ENCODE measurements at places on chromosomes 2 and 18.
A peak's percentile ranks its signal among the peaks of the same experiment; 100 is the strongest.

GRCh38 chr18:68542846-68543245 is 172.1 kb downstream of the TMX3 start:
- DNase-seq = no peak

GRCh38 chr18:28743115-28743514 is 566.2 kb upstream of the CDH2 start:
- no peak for DNase-seq

GRCh38 chr18:56593906-56594305 is 44.5 kb downstream of the TXNL1 start:
- peak; percentile 26 for DNase-seq

GRCh38 chr18:36188916-36189315 is 1.6 kb downstream of the MOCOS start:
- DNase-seq = no peak

- DNase-seq = no peak
These were observed 6.5 kb downstream of the SULT6B1 start for GRCh38 chr2:37181726-37182684.

GRCh38 chr2:234368861-234369261 is 128.0 kb downstream of the ARL4C start:
- DNase-seq = peak; percentile 85

- DNase-seq = peak; percentile 92
These were observed at the start of gene LNPK for GRCh38 chr2:176001916-176002687. TSS of gene LNPK (minus strand) at chr2:176002267. CDS start at chr2:175995584, 6,683 bp downstream.

DNA sequence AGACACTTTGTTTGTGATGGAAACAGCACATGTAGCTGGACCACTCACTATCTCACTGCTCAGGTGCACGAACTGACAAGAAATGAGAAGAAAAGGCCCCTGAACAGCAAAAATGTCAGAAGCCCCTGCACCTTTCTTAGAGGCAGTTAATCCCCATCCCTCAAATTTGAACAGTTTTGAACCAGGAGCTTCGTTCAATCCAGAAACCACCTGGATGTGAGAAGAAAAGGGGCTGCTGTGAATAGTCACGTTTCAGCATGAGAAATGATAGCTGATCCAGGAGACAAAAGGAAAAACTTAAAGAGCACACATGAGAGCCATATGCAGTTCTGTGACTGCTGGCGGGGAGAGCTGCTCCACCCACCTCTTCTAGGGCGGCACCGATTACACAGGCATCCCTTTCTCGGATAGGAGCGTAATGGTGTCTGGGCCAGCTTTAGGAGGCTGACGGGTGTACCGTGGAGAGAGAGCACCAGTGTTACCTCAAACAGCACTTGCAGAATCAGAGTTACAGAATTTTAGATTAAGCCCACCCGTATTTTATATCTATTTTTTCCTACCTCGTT is 117.0 kb upstream of the EML6 start:
- no peak for DNase-seq

- no peak for DNase-seq
These were observed 440.8 kb upstream of the SALL3 start for GRCh38 chr18:78538669-78539440.

- peak; percentile 20 for DNase-seq
These were observed 221.4 kb upstream of the FBXO11 start for GRCh38 chr2:48127612-48128191.

DNA sequence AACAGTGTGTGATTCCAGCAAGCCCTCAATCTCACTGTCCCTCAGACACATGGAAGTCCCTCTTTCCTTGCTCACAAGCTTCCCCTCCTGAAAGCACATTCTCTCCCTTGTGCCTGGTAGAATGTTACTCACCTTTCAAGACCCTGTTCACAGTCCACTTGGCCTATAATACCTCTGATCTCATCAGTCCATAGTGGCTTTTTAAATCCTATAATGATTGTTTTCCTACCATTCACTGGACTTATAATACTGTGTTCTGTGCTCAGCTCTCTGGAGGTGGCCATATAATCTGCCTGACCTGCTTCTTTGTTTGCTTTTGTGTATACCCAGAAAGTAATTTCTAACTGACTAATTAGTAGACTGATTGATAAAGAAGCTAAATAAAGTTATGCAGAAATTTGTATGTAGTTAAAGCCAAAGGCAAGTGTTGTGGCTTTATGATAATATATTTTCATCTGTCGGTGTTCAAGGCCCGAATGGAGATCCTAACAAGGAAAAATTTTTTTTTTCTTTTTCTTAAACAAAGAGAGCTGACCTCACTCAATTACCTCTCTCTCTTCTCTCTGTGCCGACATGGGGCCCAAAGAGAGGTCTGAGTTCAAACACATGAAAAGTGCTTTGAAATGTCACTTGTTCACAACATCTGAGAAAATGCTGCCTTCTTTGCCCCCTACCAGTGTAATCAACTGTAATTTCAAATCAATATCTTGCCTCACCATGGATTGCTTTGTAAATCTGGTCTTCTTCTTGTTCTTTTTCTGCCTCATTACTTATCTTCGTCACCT is 1033.0 kb upstream of the PIK3C3 start:
- no peak for DNase-seq

- no peak for DNase-seq
These were observed 294.6 kb upstream of the PARD3B start for GRCh38 chr2:204250692-204251091.

DNA sequence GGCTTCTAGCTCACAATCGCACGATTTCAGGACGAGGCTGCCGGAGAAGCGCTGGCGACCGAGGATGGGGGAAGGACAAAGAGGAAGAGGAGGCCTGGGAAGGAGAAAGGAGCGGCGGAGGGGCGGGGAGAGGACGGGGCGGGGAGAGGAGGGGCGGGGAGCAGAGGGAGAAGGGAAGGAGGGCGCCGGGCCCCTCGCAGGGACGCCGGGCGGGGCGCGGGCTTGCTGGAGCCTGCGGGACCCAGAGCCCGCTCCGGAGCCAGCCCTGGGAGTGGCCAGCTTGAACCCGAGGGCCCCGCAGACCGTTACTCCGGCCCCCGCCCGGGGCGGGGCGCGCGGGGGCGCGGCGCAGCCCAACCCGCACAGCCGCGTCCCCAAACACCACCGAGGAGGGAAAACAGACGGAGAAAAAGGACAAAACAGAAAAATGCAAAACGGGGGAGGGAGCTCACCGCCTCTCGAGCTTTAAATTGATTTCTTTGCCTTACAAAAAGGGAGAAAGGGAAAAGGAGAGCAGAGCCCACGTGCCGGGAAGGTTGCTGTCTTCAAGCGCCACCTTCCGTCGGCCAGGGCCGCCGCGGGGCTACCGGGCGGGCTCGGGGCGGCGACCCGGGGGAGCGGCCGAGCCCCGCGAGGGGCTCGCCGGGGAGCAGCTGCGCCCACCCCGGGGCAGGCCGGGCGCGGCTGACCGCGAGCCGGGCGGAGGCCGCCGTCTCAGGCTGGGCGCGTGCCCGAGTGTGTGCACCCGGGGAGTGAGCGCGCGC is 781 bp upstream of the SOX11 start:
- DNase-seq = no peak

DNA sequence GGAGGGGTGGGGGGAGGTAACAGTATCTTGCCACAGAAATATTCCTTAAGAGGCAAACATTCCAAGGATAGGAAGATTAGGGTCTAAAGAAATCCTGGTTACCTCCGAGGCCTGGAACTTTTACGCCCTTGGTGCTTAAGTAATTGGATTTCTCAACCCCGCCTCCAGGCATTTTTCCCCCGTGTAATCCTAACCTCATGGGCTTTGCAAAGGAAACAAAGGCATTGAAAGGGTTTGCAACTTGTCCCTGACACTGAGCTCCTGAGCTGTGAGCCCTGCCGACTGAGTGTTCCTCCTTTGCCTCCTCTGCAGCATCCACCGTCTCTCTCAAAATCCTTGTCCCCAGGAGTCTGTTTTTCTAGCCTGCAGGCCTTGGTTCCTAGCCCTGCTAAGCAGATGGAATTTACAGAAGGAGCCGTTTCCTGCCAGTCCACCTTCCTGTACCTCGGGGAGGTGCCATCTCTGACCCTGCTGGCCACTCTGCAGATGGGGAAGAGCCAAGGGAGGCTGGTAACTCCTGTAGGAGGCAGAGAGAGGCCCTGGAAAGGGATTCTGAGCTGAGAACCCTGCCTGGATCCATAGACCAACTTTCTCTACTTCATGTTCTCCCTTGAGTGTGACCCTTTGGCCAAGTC is 24.2 kb downstream of the TET3 start:
- DNase-seq = no peak

DNA sequence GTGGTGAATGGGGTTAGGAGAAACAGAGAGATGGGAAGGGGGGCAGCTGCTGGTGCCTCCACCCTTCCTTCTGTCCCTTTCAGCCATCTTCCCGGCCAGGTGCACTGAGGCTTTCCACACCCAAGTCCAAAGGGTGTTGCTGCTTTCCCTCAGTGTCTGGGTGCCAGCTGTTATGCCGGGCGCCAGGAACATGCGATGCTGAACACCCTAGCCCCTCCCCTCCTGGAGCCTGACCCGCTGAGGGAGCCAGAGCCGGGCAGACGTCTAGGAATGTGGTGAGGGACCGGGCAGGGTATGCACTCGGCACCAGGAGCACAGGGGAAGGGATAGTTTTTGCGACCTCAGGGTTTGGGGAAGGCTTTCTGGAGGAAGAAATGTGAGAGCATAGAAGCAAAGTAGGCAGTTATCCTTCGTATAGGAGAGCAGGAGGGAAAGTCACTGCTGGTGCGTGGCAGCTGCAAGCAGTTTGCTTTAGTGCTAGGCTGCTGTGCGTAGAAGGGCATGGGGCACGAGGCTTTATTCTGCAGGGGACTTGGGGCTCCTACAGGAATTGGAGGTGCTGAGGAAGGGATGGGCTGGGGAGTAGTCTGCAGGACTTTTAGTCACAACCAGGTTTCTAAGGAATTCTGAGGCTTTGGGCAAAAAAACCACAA is 147.7 kb downstream of the TSN start:
- DNase-seq = no peak

- no peak for DNase-seq
These were observed 402.7 kb downstream of the LRP1B start for GRCh38 chr2:141728142-141728541.

- peak; percentile 22 for DNase-seq
These were observed 399.8 kb upstream of the SLC8A1 start for GRCh38 chr2:40851661-40852060.

DNA sequence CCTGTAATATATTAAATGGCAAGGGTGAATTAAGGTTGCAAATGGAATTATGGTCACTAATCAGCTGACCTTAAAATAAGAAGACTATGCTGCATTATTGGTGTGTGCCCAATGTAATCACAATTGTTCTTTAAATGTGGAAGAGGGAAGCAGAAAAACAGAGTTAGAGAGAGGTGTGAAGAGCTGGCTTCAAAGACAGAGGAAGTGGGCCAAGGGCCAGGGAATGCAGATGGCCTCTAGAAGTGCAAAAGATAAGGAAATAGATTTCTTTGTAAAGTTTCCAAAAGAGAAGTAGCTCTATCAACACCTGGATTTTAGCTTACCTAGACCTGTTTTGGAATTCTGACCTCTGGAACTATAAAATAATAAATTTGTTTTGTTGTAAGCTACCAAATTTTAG is 276.0 kb downstream of the LRRTM1 start:
- no peak for DNase-seq

- DNase-seq = no peak
These were observed 208.7 kb downstream of the LOXHD1 start for GRCh38 chr18:46448347-46448746.

GRCh38 chr2:224638301-224638823 is 53.2 kb upstream of the CUL3 start:
- no peak for DNase-seq

DNA sequence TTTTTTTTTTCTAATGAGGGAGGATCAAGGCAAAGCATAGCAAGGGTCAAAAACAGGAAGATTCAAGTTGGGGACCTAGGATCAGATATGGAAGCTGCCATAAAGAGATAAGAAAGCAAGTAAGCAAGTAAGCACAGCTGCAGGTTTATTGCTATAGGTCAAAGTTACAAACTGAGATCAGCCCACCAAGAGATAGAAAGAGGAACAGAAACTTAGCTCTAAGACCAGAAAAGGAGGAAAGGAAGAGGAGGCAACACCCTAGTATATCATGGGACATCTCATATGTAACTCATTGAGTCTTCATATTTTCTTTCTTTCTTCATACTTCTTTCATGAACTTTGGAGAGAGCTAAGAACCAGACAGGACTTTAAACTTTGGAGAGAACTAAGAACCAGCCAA is 295.9 kb upstream of the CRIM1 start:
- no peak for DNase-seq

DNA sequence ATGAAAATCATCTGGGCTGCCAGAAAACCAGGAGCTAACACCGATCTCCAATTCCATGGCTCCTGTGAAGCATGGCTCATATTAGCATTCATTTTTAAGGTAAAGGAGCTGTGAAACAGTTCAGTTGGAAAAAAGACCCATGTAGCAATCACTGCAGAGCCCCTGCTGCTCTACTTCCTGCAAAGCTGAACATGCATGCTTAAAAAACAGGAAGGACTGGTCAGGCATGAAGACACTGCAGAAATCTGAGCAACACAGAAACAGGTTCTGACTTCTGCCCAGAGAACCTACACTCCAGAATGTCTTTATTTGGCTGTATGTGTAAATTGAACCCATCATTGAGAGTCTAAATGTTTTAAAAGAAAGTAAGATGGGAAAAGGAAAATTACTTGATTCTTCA is 950.6 kb downstream of the DCDC2C start:
- no peak for DNase-seq

DNA sequence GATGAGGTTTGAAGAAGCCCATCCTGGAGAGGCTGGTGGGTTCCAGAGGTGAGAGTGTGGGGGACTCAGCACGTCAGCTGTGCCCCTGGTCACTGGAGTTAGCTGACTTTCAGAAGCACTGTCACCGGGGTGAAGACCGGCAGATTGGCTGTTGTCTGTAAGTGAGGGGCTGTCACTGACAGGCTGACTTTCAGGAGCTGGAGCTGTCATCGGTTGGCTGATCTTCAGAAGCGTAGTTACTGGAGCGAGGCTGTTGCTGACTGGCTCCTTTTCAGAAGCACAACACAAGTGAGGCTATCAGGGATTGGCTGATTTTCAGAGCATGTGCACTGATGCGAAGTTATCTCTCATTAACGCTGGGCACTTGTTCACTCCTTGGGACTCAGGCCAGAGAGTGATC is 738.4 kb upstream of the ID2 start:
- DNase-seq = no peak

GRCh38 chr2:109376115-109376514 is 237.7 kb downstream of the SEPTIN10 start:
- peak; percentile 47 for DNase-seq

- DNase-seq = no peak
These were observed 67.3 kb downstream of the LIPG start for GRCh38 chr18:49628881-49629795.

- no peak for DNase-seq
These were observed 252.5 kb downstream of the SMAD2 start for GRCh38 chr18:47677952-47678351.

DNA sequence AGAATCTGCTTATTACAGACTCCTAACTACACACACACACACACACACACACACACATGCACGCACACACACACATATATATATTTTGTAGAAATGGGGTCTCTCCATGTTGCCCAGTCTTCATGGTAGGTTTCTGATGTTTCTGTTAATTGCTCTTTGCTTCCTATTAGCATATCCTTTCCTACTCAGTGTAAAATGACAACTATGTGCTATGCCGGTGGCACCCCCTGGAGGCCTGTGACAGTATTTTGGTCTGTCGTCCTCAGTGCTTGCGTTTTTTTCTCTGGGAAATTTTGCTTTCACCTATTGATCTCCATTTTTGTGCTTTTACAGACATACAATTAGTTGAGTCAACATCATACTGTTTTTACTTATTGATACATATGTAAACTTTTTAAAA is 322.1 kb downstream of the LRRTM1 start:
- peak; percentile 22 for DNase-seq

GRCh38 chr2:205386109-205386508 is 296.2 kb upstream of the NRP2 start:
- DNase-seq = no peak

Data from PC-3 (cell line).